Activated CD8-positive, alpha-beta T cell treated with anti-CD3 and anti-CD28 coated beads for 36 hours (primary cell): ENCODE measurements at places on chromosomes 5 and 9. TPM values are rescaled to one million over a fixed set of nuclear protein-coding genes. Genes with fewer than 3 reads are reported as not detected.

Gene ELOVL7
- not detected for total RNA-seq

Gene PCA3
- total RNA-seq = not detected

Gene CSF1R
- not detected for total RNA-seq

Gene PCDHB5
- total RNA-seq = not detected

Gene FST
- 0.16 TPM for total RNA-seq

Gene IL5
- total RNA-seq = 1.7 TPM

Gene IFNA21
- not detected for total RNA-seq

Gene RNF183
- not detected for total RNA-seq

Gene OR1J2
- total RNA-seq = not detected

Gene BNIP1
- total RNA-seq = 23.5 TPM

Gene PCDHGB2
- total RNA-seq = 0.14 TPM
